ENCODE measurements at places on chromosomes 4 and X.
A peak's percentile ranks its signal among the peaks of the same experiment; 100 is the strongest.

DNA sequence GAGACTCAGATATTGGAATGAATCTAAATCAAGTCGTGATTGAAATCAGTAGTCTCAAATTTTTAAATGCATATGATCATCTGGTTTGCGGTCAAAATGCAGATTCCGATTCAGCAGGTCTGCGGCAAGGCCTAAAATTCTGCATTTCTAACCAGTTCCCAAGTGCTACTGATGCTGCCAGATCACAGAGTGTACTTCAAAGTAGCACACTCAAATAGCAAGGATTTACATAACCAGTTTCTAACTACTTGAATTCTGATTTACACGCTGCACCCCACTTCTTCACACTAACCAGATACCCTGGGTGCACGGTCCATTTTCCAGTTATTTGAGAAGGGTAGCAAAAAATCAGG, 752 bp downstream of the MBTPS2 start:
- peak; percentile 6 for DNase-seq

DNA sequence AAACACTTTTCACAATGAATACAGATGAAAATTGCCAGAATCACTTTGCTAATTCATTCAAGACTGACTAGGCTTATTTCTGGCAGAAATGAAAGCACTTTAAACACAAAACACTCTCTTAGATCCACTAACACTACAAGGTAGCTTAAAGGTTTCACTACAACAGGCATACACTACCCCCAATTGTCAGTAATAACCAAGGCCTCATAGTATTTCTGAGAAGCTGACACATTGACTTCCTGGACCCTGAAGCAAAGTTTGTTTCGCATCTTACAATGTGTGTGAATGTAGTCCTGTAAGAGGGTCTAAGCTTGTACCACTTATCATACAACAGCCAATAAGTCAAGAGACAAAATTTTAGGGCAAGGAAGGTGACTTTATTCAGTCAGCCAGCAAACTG, 129.9 kb upstream of the FMR1 start:
- no peak for DNase-seq

DNA sequence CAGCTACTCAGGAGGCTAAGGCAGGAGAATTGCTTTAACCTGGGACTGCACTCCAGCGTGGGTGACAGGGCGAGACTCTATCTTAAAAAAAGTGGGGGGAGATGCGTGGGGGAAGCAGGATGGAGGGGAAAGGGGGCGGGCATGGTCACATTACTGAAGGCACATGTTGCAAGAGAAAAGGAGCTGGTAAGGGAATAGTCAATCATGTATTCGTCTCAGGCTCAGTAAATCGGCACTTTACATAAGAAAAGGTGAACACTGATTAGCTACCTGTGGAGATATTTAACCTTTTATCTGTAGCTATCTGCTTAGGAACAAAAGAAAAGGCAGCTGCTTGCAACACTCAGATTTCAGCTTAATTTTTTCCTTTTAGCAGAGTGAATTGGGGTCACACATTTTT, 132.5 kb downstream of the PLS3 start:
- no peak for DNase-seq

- no peak for DNase-seq
These were observed 147.6 kb upstream of the DIPK2B start for GRCh38 chrX:45348296-45348695.

DNA sequence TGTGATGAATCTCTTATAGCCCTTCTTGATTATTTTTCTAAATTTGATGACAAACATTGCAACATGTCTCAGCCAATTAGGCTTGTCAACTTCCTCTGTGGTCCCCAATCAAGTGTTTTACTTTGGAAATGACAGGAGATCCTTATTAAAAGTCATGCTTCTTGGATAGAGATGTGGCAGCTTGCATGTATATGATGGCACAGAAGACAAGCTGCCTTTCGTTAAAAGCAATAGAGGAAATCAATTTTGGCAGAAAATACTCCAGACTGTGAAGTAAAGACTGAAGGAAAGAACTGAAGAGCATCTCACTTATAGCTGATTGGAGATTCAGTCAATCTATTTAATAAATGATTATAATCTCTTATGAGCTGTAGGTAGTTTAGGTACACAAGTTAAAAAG, 419.6 kb downstream of the PCDH7 start:
- no peak for DNase-seq

GRCh38 chrX:22818061-22818460, 181.7 kb upstream of the DDX53 start:
- DNase-seq: no peak

GRCh38 chrX:129649268-129650182, 5.2 kb downstream of the APLN start:
- DNase-seq: no peak

GRCh38 chrX:8010105-8010504, 82.9 kb upstream of the PNPLA4 start:
- no peak for DNase-seq

DNA sequence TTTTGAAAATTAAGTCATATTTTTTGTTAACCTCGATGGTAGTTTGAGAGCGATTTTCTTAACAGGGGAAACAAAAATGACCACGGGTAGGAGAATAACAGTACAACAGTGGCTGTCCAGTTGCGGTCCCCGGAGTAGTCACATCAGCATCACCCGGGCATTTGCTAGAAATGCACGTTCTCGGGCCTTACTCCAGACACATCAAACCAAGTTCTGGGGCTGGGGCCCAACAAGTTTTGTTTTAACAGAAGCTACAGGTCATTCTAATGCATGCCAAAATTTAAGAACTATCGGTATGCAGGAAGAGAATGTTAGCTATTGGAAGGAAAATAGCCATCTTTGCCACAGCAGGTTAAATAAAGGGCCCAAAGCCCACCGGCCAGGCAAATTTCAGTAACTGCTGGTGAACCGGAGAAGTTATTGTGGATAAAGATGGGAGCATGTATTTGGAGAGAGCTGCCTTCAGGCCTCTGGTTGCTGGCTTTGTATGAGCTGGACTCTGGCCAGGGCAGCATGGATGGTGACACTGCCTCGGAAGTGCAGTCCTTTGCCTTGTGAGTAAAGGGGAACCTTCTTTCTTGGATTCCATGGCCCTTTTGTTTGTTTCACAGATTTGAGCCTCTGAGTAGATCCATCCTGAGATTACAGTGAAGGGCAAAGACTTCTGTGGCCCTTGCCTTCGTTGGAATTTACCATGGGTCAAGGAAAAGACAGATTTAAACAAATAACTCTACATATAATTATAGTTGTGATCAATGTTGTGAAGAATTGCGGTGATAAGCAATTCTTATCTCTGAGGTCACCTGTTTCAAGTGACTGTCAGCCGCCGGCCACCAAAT, 62.1 kb downstream of the TBC1D14 start:
- DNase-seq: no peak

- DNase-seq: no peak
These were observed 228.8 kb upstream of the PGRMC2 start for GRCh38 chr4:128516301-128516969.

DNA sequence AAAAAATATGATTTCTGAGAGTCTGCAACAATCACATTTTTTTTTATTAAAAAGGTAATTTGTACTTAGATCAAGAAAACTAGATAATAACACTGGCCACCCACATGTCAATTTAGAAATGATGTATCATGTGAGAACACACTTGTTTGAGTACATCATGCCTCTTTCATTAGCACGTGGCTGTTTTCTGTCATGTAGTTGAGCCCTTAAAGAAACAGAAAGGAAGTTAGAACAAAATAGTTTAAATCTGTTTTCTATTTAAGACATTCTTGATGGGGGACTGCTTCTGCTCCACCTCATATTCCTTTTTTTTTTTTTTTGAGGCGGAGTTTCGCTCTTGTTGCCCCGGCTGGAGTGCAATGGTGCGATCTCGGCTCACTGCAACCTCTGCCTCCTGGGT, 207.5 kb downstream of the NSUN7 start:
- no peak for DNase-seq

DNA sequence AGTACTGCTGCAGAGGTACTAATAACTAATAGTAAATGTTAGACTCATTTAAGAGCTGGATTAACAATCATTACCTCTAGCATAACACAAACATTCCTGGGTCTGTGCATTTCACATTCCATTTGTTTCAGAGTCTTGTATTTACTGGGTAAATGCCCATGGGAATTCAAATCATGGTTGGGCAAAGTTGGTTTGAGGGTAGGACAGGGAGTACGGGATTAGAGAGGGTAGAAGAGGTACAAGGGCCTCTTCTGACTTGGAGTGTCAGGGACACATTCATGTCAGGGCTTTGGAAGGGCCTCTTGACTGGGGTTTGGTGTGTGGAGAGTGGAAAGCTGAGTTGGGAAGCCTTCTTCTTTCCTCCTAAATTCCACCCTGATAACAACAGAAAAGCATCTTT, 65.9 kb downstream of the WWC2 start:
- DNase-seq: no peak

DNA sequence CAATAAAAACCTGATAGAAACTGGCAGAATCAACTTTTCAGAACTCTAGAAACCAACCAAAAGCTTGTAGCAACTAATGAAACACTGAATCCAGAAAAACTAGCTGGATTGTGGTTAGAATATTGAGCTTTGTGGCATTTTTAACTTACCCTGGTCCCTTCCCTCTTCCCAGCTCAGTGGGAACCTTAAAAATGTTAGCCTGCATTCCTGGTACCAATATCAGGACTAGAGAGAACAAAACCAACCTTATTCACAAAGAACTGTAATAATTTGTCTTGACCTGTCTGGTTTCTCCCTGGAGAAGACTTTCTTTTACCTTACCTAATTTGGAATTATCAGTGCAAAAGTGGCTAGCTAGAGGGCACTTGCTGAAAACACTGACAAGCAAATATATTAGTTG, 21.2 kb downstream of the SH3D19 start:
- no peak for DNase-seq

DNA sequence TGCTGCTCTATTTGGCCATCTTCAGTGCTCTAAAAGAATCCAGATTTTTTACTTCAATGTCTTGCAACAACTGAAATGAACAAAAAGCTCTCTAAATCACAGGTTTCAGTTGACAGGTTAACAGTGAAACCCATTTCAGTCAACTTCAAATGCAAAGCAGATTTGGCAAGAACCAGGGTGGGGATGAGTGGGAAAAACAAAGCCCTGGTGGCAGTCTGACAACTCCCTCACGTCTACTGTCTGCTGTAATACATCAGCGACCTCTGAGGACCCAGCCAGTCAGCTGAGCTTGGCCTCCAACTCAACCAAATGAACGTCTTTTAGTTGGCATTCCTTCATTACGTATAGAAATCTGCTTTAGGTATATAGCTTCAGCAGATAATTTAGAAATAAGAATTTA, 95.8 kb downstream of the COL25A1 start:
- DNase-seq: no peak

DNA sequence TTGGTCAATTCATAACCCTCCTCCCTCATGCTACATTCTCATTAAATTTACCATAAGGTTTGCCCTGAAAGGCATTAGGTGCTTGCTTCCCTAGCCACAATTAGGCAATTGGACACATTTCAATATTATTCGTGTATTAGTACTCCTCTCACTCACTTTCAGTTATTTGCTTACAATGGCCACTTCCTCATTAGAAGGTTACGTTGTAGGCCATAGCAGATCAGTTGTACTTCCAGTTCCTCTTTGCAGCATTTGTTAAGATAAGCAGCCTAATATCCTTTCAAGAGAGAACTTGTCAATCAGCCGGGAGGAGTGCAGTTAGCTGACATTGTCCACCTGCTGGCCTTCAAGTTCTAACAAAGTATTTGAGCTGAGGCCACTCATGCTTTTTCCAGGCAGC, 1017.2 kb downstream of the PCDH7 start:
- DNase-seq: no peak

Data from stimulated activated CD4-positive, alpha-beta T cell treated with anti-CD3 and anti-CD28 coated beads, Interleukin-4, amount 100 ng/mL, for 48 hours (primary cell).